Panc1 (cell line): ENCODE measurements at places on chromosomes 5 and 9. TPM values are rescaled to one million over a fixed set of nuclear protein-coding genes. Genes with fewer than 3 reads are reported as not detected.

The DDX4 gene
- total RNA-seq: not detected

The SCGB3A1 gene
- total RNA-seq: not detected

The CCDC152 gene
- total RNA-seq: not detected

The TXNDC8 gene
- total RNA-seq: not detected

The FAM221B gene
- total RNA-seq: not detected
